ENCODE measurements at places on chromosomes 6 and 20. TPM values are rescaled to one million over a fixed set of nuclear protein-coding genes. Genes with fewer than 3 reads are reported as not detected.

GRCh38 chr6:22147921-22148776 is 148.7 kb downstream of the PRL start:
- DNase-seq = peak; percentile 79

DNA sequence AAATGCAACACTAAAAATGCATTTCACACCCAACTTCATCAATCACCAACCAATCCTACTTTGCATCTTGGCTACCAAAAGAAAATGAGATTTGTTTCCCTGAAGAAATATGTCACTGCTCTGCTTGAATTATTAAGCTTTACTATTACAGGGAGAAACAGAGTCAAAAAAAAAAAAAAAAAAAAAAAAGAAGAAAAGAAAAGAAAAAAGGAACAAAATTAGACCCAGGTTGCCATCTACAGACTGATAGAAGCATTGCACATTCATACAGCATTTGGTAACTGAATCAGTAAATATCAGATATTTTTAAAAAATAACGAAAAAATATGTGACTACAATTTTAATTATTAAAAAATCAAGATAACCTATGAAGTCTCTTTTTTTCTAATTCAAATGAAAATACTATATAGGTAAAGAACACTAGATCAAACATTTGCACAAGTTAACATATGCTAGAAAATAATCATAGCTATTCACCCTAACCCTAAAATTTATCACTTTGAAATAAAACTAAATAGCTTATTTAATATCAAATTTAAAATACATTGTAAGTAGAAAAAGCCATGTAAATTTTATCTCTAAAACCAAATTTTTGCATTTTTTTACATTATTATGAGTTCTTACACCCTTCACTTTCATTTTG is 83.3 kb downstream of the DCDC2 start:
- no peak for DNase-seq

DNA sequence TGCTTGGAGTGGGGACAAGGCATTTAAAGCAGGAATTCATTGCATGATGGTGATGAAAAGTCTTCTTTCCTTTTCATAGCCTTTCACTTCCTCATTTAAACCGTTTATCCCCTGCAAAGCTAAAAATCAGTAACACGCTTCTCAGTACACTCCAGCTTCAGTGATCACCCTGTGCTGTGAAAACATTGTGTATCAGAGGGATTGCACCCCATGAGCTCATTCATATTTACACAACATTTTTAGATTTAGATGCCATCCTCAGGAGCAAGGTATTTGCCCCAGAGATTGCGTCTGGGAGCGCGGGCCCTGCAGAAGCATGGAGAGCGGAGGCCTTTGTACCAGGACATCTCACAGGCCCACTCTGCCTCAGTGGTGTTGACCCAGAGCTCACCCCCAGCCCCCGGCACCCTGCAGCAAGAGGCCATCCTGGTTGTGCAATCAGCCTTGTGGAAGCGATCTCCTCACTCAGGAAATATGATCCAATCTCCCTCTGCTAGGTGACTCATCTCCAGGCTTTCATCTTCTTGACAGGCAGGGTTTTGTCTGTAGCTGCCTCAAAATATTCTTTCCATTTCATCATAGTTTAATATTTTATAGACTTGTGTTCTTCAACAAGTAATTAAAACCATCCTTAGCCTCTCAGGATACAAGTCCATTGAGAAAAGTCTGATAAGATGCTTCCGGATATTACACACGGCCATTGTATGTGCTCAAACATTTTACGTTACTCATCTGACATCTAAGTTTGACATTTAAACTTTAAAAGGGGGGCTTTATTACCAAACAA is 38.9 kb upstream of the THBS2 start:
- no peak for DNase-seq

DNA sequence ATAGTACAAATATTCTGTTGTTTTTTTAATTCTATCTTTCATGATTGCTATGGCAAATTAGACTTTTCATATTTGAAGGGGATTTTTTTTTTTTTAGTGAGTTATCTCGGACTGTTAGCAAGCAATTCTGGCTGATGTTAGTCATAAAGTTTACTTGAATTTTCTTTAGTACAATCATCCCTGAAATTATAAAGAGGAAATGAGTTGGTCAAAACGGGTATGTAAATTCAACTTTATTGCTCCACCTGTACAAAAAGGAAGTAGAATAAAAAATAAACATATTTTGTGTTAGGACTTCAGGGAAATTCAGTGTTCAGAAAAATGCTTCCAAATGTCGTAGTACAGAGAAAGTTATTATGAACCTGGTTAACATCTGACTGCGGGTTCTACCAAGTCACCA is 40.3 kb downstream of the PPP1R14C start:
- no peak for DNase-seq

The ITPR3 gene
- 8.1 TPM for polyA plus RNA-seq

The RAE1 gene
- 61.2 TPM for polyA plus RNA-seq
